ENCODE measurements at places on chromosomes 16 and 17.

GRCh38 chr16:80285104-80285503, 255.7 kb upstream of the DYNLRB2 start:
- no peak for DNase-seq

GRCh38 chr17:80997424-80998117, 5.9 kb downstream of the CHMP6 start:
- DNase-seq: no peak

GRCh38 chr16:82340531-82340930, 170.5 kb upstream of the MPHOSPH6 start:
- DNase-seq: no peak

GRCh38 chr16:48246066-48246465, 1.3 kb downstream of the ABCC11 start:
- DNase-seq: no peak

DNA sequence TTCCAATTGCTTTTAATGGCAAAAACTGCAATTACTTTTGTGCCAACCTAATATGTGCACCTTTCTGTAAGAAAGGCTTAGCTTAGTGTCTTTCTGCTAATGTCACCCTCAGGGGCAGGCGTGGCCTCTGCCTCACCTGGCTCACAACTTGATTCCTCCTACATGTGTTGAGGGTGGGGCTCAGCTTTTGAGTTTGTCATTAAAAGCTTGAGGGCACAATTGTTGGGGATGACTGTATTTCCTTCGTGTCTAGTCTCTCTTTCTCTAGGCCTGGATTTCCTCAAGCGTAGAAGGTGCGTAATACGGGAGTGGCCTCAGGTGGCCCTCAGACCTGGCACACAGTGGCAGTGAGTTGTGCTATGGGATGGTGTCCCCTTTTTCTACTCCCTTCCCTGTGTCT, 94.4 kb downstream of the CLEC16A start:
- no peak for DNase-seq

DNA sequence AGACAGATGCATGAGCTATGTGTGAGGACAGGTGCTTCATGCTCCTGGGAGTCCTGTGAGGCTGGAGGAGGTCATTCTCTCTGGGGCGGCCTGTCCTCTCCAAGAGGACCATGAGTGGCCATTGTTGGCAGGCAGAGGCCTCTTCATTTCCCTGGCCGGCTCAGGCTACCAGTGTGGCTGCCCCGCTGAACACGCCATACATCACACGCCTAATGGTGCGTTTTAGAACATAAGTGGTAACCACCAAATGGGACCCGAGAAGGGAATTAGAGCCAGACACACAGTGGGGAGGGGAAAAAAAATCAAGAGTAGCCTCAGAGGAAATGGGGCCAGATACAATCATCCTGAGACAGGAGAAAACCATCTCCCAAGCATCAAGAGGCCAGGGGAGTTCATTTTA, 140.0 kb downstream of the SPACA3 start:
- DNase-seq: no peak

DNA sequence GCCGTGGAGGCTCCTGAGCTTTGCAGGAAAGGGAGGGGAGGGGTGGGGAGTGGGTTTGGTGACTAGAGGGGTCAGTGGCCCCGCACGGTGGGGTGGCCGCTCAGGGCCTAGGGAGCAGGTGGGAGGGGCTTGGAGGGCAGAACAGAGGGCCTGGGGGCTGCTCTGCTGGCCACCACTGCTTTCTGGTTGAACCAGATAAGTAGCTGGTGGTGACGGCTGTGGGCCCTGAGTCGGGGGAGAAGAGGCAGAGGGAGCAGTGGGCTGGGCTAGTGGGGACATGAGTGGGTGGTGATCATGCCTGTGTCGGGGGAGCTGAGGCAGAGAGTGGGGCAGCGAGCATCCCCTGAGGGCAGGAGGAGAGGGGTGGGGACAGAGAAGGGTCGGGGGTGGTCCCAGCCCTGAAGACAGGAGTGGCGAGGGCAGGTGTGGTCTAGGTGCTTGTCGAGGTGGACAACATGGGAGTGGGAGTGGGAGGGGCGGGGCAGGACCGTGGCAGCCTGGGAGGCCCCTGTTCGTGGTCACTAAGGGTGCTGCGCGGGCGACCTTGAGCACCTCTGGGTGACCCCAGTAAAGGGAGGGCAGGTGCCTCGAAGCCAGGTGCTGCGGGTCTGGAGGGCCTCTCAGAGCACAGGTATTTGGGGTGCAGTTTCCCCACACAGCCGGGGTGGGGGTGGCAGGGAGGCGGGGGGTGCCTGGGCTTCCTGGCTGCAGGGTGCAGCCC, 6.3 kb upstream of the CD7 start:
- no peak for DNase-seq

DNA sequence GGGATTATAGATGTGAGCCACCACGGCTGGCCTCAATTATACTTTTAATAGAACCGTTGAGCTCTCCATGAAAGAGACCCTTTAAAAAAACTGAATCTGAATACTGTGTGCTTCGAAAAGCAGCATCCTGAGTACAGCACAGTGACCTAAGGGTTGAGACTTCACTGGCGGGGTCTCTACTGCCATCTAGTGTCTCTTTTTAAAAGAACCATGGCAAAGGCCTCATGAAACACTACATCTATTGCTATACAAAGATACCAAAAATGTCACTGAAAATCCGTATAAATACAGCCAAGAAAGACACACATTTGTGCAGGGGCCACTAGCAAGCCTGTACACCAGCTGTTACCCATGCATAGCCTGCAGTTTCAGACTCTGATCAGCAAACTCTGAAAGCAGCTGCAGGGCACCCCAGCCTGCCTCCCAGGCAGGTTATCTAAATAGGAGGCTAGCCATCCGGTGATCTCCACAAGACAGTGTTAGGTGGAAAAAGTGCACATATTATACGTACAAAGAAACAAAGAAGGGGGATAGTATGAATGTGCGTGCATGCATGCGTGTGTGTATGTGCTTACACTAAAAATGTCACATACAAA, 35.3 kb downstream of the NPLOC4 start:
- DNase-seq: peak; percentile 74

DNA sequence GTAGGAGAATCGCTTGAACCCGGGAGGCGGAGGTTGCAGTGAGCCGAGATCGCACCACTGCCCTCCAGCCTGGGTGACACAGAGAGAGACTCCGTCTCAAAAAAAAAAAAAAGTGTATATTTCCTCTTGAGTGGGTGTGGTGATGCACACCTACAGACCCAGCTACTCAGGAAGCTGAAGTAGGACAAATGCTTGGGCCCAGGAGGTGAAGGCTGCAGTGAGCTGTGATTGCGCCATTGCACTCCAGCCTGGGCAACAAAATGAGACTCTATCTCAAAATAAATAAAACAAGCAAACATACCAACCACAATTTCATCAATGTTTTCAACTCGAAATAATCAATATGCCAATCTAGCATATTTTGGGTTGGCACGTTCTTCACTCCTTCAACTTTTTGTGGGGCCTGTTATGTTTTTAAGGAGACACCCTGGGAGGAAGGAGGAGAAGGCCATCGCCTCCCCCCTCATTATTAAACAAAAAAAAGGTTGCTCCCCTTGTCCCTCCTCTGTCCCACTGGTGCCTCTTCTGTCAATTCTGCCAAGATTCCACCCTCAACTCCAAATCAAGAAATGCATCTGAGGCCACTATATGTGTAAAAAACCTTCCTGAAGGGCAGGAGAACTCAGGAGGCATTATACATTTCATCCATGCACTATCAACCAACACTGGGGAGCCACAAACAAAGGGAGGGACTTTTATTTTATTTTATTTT, 52.4 kb upstream of the ATF7IP2 start:
- DNase-seq: no peak

DNA sequence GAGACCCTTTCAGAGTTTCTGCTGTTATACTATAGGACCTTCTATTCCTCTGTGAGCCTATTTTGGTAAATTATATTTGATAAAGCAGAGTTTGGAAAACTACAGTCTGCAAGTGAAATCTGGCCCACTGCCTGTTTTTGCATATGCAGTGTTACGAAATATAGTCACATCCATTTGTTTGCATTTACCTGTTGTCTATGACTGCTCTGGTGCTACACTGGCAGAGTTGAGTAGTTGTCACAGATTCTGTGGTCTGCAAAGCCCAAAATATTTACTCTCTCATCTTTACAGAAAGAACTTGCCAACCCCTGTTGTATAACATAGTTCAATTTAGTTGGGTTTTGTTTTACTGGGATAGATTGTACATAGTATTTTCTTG, 42.3 kb downstream of the TNRC6A start:
- DNase-seq: no peak

GRCh38 chr17:323721-324571, 28.7 kb downstream of the RPH3AL start:
- DNase-seq: no peak

DNA sequence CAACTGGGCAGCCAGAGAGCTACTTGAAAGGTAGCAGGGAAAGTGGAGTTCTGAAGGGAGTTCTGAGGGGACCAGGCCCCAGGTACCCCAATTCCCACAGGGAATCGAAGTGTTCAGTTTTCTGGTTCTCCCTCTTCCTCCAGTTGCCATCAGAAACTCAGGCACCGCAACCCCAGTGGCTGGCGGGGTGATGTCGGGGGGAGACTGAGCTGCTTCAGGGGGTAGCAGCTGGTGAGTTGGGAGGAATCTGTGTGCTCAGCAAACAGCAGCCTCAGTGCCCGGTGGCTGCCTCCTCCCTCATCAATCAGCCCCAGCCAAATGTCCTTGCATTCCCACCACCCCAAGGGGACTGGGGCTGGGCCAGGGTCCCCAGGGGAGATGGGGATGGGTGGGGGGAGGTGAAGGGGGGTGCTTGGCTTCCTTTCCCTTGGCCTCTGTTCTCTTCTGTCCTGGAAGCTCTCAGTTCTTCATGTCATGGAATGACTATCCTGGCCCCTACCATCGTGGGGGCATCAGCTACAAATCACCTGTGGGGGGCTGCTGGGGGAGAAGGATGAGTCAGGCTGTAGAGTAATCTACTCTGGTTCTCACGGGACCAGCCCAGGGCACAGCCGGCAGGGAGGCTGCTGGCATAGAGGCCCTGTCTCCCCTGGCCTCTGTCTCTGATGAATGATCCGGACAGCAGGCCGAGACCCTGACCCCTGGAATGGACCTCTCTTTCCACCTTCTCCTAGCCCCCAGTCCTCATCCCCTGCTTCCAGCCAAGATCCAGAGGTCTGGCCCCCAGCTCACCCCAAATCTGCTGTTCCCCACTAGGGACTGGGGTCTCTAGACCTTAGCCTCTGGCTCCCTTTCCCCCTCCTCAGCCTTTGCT, 2.6 kb upstream of the DNAH2 start:
- no peak for DNase-seq

DNA sequence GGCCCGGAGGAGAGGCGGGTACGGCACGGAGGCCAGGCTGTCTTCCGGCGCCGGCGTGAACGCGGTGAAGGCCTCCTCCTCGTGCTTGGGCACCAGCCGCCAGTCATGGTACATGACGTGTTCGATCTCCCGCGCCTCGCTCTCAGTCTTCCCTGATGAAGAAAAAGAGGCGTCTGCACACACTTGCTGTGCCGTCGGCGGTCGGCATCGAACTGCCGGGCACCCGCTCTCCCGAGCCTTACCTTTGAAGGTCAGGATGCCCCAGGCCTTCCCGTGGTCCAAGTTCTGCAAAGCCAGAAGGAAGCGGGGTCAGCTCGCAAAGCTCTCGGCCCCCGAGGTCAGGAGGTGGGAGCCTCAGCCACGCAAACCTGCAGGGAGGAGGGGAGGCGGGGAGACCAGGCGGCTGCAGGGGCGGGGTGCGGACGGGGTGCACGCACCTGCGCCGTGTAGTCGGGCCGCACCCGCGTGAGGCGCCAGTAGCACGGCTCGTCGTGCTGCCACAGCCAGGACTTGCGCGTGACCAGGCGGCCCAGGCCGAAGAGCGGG, at the start of gene EME2:
Gene EME2, plus strand, starts transcription at position 449 of the 546 bp plus-strand sequence. CDS start 418 bp downstream, outside the sequence.
- no peak for DNase-seq

DNA sequence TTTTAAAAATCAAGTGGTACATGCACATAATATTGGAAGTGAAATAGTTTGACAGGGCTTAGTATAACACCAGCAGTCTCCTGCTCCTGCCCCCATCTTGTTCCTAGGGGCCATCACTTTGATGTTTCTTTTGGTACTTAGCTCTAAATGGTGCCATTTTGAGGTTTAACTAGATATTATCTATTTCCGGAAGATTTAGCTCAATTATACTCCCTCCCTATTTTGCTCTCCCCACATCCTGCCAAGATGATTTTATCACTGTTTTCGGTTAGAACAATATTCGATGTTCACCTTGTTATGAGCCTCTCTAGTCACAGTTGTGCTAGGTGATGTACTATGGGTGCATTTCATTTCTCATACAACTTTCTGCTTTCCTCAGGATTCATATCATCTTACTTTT, 20.0 kb upstream of the SLC35G3 start:
- no peak for DNase-seq

- DNase-seq: peak; percentile 84
Measured at GRCh38 chr16:84819644-84820304, at the start of gene CRISPLD2. TSS of gene CRISPLD2 (plus strand) at chr16:84819985. CDS start at chr16:84838496, 18,511 bp downstream.

DNA sequence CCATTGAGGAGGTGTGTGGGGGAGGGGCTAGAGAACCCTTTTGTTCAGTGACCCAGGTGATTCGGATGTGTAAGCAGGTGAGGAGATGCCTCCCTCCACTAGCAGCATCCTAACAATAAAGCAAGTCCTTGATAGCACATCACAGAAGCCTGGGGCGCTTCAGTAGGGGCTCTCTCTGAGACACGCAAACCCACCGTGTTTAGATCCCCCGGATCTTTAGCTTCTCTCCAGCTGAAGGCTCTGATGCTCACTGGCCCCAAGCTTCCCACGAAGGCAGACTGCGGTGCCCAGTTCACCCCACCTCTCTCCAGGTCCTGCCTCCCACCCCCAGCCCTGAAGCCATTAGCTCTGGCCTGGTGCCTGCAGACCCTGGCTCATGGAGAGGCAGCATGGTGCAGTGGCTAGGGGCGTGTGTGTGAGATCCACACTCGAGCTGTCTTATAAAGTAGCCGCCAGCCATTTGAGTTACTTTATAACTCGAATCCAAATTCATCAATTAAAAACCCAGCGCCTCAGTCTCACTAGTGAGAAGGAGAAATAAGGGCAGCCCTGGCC, 204.7 kb upstream of the TNRC6C start:
- DNase-seq: no peak

DNA sequence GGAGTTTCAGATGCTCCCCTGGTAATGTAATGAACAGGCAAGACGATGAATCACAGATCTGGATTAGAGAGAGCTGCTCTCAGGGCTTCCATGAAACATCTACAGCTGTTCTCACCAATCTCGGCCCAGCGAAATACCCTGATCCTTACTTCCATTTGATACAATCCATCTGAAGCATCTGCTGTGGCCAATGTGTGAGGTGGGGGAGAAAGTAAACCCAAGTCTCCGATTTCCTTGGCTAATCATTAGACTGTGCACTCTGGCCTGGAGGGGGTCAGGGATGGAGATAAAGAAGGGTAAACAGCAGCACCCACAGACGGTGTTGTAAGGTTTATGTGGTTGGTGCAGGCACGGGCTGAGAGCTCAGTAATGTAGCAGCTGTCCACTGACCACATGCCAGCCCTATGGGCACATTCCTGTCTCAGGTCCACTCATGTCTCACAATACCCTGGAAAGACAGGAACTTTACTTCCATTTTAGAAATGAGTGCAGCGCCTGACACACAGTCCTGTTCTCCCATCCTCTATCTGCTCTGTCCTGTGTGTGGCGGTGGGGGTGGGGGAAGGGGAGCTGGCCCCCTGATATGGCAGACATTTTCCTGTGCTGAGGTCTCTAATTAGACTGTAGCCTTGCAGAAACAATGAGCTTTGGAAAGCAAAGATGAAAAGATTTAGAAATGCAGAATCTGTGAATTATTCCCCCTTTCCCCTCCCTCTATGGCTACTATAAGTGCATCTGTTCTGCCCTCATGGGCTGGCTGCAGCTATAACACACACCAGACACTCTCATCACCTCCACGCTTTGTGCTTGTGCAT, 48.3 kb upstream of the ERN1 start:
- DNase-seq: no peak

GRCh38 chr16:27439271-27440018, 37.5 kb downstream of the IL21R start:
- no peak for DNase-seq

Measured in hindlimb muscle (tissue), 1 donor.